Activated T-helper 17 cell treated with anti-CD3 and anti-CD28 coated beads, Interleukin-2, amount 50 U/mL, for 72 hours (primary cell): ENCODE measurements at places on chromosomes 4 and X.

DNA sequence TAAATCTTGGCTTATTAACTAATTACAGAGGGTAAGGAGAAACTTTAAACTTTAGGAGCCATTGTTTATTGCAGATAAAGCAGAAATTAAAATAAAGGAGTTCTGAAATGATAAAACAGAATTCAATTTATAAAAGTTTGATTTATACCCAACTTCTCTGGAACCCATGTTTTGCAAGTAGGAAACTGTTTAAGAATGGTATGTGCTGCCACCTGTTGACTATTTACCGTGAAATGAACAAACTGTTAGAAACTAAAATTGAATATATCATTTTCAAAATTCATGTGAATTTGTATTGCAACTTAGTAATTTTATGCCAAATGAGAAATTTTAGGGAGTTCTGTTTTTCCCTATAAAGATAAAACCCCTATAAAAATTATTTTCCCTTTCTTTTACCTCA lies 11.0 kb upstream of the TBC1D8B start:
- ATAC-seq, result no peak
- H3K27ac ChIP-seq, result no peak overlapping the region
- no peaks in the 10 kb centered on the region for H3K4me1 ChIP-seq
- H3K27me3 ChIP-seq, result no peaks in the 10 kb centered on the region
- H3K4me3 ChIP-seq, result no peak overlapping the region
- H3K36me3 ChIP-seq, result no peaks in the 10 kb centered on the region

GRCh38 chr4:109083911-109084310 lies 218.5 kb downstream of the COL25A1 start:
- H3K36me3 ChIP-seq, result no peaks in the 10 kb centered on the region
- H3K27ac ChIP-seq, result no peak overlapping the region
- peaks cover 24% of the 10 kb centered on the region for H3K27me3 ChIP-seq
- no peaks in the 10 kb centered on the region for H3K4me1 ChIP-seq
- no peak overlapping the region for H3K4me3 ChIP-seq

DNA sequence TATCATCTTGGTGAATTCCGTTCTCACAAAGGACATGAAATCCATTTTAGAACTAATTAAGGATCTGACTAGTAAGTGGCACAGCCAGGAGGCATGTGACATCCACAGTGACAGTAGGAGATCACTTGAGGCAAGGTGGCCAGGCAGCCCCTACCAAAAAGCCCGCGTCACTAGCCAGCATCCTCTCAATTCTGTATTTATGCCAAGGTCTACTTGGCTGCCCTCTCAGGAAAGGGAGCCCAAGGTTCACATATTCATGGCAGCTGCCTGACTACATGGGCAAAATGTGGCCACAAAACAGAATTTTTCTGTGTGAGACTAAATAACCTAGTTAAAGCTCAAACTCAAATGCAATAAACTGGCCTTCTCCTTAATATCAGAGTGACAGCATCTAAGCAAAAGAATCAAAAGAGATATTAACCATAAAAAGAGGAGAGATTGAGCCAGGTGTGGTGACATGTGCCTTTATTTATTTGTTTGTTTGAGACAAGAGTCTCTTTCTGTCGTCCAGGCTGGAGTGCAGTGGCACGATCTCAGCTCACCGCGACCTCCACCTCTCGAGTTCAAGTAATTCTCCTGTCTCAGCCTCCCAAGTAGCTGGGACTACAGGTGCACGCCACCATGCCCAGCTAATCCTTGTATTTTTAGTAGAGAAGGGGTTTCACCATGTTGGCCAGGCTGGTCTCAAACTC lies 51.5 kb downstream of the SLC9A7 start:
- peaks cover 22% of the 10 kb centered on the region for H3K4me1 ChIP-seq
- no peaks in the 10 kb centered on the region for H3K36me3 ChIP-seq
- H3K4me3 ChIP-seq, result no peak overlapping the region
- H3K27ac ChIP-seq, result no peak overlapping the region

DNA sequence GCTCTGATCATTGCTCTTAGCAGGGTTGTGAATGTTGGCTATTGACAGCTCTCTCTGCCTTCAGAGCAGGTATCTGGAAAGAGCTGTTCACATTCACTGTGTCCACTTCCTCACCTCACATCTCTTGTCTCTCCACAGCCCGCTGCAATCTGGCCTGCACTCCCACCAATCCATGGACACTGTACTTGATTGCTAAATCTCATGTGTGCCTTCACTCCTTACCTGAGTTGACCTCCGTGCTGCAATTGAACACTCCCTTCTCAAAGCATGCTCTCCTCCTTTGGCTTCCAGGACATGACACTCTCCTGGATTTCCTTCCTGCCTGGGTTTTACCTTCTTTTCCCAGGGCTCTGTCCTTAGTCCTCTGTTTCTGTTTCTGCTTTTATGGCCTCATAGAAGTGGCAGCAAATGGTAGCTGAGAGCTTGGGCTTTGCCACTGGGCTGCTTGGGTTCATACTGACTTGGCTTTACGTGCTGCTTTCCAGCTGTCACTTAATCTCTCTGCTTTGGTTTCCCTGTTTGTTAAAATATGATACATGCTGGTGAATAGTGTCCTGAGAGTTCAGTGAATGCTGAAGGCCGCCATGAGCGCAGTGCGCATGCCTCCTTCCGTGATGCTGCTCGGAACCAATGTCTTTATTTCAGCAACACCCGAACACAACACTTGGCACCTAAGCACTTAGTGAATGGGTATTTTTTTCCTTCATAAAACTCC lies 29.5 kb downstream of the DCUN1D4 start:
- no peaks in the 10 kb centered on the region for H3K4me1 ChIP-seq
- H3K36me3 ChIP-seq, result peaks cover 85% of the 10 kb centered on the region
- no peak overlapping the region for H3K4me3 ChIP-seq

DNA sequence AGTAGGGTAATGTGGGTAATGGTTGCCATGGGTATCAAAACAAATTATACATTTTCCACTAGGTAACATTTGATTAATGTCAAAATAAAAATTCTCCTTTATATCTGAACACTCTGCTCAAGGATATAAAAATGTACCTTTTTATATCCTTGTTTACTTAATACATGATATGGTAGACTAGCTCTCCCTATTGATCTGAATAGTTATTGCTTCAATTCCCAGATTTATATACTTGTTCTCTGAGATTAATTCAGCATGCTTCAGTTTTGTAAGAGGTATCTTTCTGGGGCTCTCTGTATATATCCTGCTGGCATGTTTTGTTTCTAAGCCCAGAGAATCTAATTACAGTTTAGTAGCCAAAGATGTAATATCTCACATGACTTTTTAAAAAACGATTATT lies 169.7 kb downstream of the NPNT start:
- no peaks in the 10 kb centered on the region for H3K36me3 ChIP-seq
- no peaks in the 10 kb centered on the region for H3K27me3 ChIP-seq
- H3K4me1 ChIP-seq, result no peaks in the 10 kb centered on the region
- ATAC-seq, result no peak
- no peak overlapping the region for H3K27ac ChIP-seq

GRCh38 chr4:96916711-96917110 lies 1076.8 kb downstream of the PDHA2 start:
- no peak overlapping the region for H3K27ac ChIP-seq
- H3K4me3 ChIP-seq, result no peak overlapping the region
- no peak for ATAC-seq
- H3K27me3 ChIP-seq, result no peaks in the 10 kb centered on the region
- no peaks in the 10 kb centered on the region for H3K4me1 ChIP-seq

DNA sequence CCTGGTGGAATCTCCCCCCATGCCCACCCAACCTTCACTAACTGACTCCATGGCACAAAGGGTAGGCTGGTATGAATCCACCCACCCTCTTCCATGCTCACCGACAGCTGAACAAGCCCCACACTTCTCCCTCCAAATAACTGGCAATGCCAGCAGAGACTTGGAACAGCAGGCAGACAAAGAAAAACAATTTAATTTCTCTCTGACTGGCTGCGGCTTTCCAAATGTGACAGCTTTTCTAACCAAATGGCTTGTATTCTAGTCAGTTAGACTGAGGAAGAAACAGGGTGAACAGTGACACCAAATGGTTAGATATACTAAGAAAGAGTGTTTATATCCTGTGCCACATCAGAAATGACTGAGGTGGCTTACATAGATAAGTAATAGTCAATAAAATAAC lies 199.3 kb upstream of the ADAMTS3 start:
- no peak overlapping the region for H3K27ac ChIP-seq
- peaks cover 4% of the 10 kb centered on the region for H3K27me3 ChIP-seq
- no peaks in the 10 kb centered on the region for H3K36me3 ChIP-seq
- ATAC-seq, result no peak

GRCh38 chr4:109125084-109125483 lies 177.4 kb downstream of the COL25A1 start:
- no peaks in the 10 kb centered on the region for H3K4me1 ChIP-seq
- no peaks in the 10 kb centered on the region for H3K36me3 ChIP-seq
- H3K27ac ChIP-seq, result no peak overlapping the region
- H3K4me3 ChIP-seq, result no peak overlapping the region
- peaks cover 23% of the 10 kb centered on the region for H3K27me3 ChIP-seq
- no peak for ATAC-seq

DNA sequence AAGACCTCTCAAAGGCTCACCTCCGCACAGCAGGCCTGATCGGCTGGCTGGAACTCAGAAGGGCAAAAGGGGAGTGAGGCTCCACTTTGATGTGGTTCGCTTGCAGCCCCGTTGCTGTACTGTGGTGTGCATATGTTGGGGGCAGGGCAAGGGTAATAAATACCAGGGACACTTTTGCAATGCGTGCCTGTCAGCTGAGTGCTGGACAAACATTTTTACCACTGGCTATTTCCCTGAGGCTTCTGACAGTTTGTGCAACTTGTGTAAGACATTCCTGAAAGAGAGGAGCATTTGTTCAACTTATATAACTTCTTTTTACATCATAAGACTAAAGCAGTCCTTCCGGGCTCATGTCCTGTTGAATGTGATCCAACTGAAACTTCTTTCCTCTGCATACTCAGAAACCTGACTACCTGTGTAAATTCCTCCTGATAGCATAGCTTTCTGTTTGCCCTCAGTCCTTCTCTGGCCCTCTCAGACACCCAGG lies 82.3 kb downstream of the SPRY1 start:
- H3K36me3 ChIP-seq, result no peaks in the 10 kb centered on the region
- H3K27me3 ChIP-seq, result peaks cover 7% of the 10 kb centered on the region

GRCh38 chr4:54315561-54316538 lies 86.8 kb downstream of the PDGFRA start:
- peaks cover 11% of the 10 kb centered on the region for H3K4me1 ChIP-seq
- no peaks in the 10 kb centered on the region for H3K36me3 ChIP-seq
- H3K27ac ChIP-seq, result peak overlapping the region; percentile 13
- peaks cover 19% of the 10 kb centered on the region for H3K27me3 ChIP-seq
- peak; percentile 89 for ATAC-seq

- H3K27me3 ChIP-seq, result peaks cover 14% of the 10 kb centered on the region
- H3K4me3 ChIP-seq, result no peak overlapping the region
- ATAC-seq, result no peak
- H3K27ac ChIP-seq, result no peak overlapping the region
Observed at GRCh38 chr4:101865501-101866062, 75.1 kb downstream of the BANK1 start.

DNA sequence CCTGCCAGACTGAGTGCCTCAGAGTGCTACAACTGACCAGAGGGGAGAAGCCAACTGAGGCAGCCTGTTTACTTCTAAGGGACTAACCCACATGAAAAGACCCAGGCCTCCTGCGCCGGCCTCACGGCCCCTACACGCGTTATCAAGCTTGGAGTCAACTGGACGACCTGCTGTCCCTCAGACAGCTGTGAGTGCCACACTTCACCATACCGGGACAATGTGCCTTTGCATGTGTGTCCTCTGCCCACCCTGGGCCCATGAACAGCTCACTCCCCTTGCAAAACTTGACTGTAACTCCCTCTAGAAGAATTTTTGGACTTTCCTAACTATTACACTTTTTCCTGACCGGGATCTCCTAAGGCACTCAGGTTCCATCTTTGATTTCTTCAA lies 1.8 kb downstream of the NOP14 start:
- H3K4me3 ChIP-seq, result peak overlapping the region; percentile 88
- peaks cover 60% of the 10 kb centered on the region for H3K36me3 ChIP-seq
- peak; percentile 8 for ATAC-seq
- H3K27me3 ChIP-seq, result no peaks in the 10 kb centered on the region
- H3K27ac ChIP-seq, result peak overlapping the region; percentile 80

GRCh38 chr4:110061076-110061475 lies 137.3 kb downstream of the ELOVL6 start:
- no peaks in the 10 kb centered on the region for H3K36me3 ChIP-seq
- H3K27me3 ChIP-seq, result no peaks in the 10 kb centered on the region
- H3K4me1 ChIP-seq, result peaks cover 22% of the 10 kb centered on the region
- ATAC-seq, result no peak

GRCh38 chrX:18426004-18426320 lies 554 bp downstream of the CDKL5 start:
- no peak overlapping the region for H3K27ac ChIP-seq
- no peaks in the 10 kb centered on the region for H3K36me3 ChIP-seq
- H3K27me3 ChIP-seq, result no peaks in the 10 kb centered on the region
- peak overlapping the region; percentile 73 for H3K4me3 ChIP-seq
- no peak for ATAC-seq

GRCh38 chr4:81685104-81685503 lies 213.4 kb upstream of the RASGEF1B start:
- no peaks in the 10 kb centered on the region for H3K36me3 ChIP-seq
- H3K27ac ChIP-seq, result no peak overlapping the region
- ATAC-seq, result no peak
- no peaks in the 10 kb centered on the region for H3K4me1 ChIP-seq

- no peaks in the 10 kb centered on the region for H3K4me1 ChIP-seq
- no peak overlapping the region for H3K4me3 ChIP-seq
- no peaks in the 10 kb centered on the region for H3K27me3 ChIP-seq
Observed at GRCh38 chrX:36019125-36019524, 99.6 kb downstream of the CFAP47 start.

GRCh38 chr4:75567725-75568124 lies 11.9 kb downstream of the ODAPH start:
- H3K4me3 ChIP-seq, result no peak overlapping the region
- H3K36me3 ChIP-seq, result no peaks in the 10 kb centered on the region

DNA sequence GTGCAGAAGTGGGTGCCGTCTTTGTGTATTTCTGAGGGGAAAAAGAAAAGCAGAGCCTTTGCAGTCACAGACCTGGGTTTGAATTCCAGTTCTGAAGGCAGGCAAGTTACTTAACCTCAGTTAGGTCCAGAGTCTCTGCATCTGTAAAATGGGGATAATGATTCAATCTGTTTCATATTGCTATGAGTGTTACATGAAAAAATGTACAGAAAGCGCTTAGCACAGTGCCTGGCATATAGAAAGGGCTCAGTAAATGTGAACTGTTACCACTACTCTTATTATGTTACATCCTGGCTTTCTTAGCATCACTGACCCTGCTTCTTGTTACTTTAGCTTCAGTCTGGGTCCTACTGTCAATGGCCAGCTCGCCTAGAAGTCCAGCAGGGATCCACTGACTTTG lies 45.9 kb downstream of the DOCK11 start:
- H3K36me3 ChIP-seq, result peaks cover 48% of the 10 kb centered on the region
- H3K4me1 ChIP-seq, result peaks cover 18% of the 10 kb centered on the region
- peak; percentile 74 for ATAC-seq
- H3K4me3 ChIP-seq, result peak overlapping the region; percentile 33
